ENCODE measurements at places on chromosomes 7 and 10.

DNA sequence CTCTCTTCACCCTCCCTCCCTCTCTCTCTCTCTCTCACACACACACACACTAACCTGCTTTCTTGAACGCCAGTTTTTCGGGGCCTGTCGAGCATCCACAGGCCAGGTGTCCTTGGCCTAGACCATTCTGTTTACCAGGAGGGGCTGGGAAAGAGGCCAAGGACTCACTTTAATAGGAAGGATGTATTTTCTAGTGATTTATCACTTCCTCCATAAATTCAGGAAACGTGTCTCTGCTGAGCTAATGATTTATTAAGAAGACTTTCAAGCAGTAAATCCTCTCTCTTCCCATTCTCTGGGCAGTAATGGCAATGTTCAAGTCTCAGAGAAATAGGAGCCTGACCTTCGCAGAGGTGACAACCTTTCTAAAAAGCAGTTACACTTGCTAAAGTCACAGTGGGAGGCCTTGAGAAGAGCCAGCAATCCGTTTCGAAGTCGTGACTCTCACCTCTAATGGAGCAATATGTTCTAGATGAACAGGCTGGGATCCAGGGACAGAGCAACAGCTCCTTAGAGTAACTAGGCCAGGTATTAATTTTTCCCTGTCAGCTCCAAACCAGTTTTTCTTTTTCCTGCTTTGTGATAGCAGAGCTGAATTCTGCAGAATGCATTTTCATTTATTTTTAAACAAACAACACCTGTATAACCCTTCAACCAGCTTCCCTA is 1357.5 kb upstream of the SORCS1 start:
- no peak for DNase-seq

GRCh38 chr10:22640359-22640758 is 74.0 kb downstream of the PIP4K2A start:
- no peak for DNase-seq

DNA sequence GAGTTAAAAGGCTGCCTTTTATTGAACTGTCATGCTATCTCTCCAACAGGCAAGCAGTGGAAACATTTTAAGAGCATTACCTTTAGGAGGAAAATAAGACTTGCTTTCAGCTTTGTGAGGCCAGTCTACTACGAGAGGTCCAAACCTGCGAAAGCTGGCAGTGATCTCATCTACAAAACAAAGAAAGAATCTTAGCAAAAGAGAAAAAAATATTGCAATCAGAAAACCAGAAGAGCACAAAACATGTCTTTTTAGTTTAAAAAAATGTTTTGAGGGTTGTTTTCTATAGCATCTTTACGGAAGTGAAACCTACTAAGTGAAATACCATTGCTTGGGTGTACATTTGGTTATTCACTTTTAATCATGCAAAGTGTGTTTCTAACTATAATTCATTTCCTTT is 147.9 kb downstream of the CPEB3 start:
- DNase-seq: no peak

- DNase-seq: no peak
These were observed 6.9 kb downstream of the CELF2 start for GRCh38 chr10:11024596-11024995.

DNA sequence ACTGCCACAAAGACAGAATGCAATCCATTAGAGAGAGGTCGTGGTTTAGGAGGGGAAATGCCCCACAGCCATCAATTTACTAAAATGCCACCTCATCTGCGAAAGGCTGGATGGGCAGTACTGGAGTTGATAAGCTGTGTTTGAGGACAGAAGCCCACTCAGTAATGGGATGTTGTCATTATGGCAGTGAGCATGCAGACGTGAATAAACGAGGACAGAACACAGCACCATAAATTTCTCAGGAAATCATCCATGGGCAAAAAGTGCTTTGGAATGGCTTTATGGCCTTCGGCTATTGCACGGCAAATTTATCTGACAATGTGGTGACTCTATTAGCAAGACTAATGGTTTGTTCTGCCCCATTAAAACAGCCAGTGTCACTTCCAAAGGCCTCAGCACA is 15.9 kb upstream of the C10orf53 start:
- DNase-seq: no peak

GRCh38 chr7:20260223-20260622 is 43.0 kb upstream of the MACC1 start:
- no peak for DNase-seq

GRCh38 chr10:121900443-121901174 is 27.2 kb downstream of the ATE1 start:
- no peak for DNase-seq

DNA sequence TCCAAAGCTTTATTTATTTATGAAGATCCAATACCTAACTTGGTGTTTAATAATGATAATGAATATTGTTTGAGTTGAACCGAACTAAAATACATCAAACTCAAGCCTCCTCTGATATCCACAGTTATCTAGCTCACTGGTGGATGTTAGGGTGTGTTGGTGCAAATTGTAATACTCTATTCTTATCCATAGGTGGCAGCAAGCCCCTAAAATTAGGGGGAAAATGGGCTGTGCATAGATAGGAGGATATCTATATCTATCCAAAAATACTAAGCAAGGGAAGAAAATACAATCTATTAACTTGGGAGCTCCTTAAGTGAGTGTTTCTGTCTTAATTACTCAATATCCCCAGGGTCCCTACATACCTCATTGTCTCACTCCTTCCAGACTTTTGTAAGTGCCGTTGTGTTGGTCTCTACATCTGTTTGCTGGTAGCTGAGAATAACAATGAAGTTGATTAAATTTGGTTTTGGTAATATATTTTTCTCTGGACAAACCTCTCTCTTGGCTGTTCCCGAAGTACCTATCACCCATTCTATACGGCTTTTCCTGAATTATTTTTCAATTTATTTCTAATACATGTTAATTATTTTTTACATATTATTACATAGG is 55.0 kb upstream of the VWDE start:
- no peak for DNase-seq

- no peak for DNase-seq
These were observed 70.4 kb downstream of the RALA start for GRCh38 chr7:39693812-39694211.

DNA sequence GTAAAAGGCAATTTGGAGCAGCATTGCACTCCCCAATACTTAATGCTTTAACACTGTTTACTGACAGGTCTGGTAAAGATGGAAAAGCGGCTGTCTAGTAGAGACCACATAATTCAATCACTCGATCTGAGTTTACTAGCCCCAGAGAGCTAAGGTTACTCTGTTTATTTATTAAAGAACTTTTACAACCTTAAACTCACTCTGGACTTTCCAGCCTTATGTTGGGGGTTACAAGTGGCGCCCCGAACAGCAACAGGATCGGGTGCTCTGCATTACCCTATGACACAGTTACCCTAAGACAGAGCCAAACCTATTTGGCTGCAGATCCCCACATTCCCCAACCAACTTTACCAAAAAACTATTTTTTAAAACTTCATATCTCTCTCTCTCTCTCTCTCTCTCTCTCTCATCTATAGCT is 43.9 kb downstream of the MRPS24 start:
- DNase-seq: no peak

DNA sequence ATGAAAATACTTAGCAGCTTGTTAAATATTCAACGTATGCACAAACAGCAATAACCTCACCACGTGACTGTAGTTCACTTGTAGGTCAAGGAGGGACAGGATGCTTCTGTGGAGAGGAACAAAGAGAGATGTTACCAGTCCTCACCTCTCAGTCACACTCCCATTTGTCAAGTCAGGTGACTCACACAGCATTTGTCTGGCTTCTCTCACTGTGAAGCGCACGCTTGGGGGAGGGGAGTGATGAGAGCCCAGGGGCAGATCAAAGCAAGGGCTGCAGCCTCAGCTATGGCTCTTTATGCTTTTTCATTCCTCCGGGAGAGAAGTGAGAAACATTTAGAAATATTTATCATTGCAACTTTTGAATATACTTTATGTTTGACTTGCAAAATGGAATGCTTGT is 2.9 kb upstream of the RBM20 start:
- no peak for DNase-seq

DNA sequence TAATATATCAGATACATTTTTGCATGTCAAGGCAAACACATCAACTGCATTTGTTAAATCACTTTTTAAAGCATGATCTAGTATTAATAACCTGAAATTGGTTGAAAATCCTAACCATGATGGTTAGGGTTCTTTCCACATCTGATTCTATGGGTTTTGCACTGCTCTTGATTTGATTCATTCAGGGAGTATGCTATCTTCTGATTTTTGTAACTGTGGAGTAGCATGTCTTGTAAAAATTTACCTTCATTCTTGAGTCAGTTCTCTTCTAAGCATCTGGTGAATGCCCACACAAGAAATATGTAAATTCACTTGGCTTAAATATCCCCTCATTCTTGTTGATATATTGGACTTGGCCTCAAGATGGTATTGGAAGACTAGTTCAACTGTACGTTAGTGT is 178.7 kb downstream of the KLF6 start:
- no peak for DNase-seq

GRCh38 chr7:37546677-37547076 is 98.0 kb upstream of the ELMO1 start:
- DNase-seq: no peak

DNA sequence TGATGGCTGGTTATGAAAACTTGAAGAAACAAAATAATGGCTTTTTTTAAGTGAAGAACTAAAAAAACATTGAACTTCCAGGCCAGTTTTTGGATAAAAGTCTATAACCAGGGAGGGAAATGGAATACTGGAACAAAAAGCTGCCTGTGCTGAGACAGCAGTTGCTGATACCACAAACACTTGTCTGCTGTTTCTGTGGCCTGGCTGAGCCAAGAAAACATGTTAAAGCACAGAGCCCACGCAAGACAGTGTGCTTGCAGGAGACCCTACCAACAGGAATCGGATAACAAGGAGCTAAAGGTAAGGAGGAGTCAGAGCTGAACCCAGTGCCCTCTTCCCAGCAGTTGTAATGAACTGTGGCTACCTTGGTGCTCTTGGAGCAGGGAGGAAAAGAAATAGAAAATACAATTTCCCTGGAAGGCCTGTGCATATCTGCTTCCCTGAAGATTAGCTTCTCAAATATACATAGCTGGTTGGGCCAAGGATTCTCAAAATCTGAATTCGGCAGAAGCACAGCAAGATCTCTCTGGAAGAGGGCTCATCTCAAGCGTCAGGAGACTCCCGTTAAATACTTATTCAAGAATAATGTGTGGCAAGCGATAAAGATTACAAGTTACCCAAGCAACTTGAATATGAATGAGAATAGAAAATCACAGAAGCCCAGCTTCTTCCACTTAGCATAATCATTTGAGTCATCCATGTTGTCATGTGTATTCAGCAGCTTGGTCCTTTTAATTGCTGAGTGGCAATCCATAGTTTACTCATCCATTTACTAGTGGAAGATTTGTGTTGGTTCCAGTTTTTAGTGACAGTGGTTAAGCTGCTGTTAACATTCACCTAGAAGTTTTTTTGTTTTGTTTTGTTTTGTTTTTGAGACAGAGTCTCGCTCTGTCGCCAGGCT is 87.6 kb downstream of the NOD1 start:
- no peak for DNase-seq

DNA sequence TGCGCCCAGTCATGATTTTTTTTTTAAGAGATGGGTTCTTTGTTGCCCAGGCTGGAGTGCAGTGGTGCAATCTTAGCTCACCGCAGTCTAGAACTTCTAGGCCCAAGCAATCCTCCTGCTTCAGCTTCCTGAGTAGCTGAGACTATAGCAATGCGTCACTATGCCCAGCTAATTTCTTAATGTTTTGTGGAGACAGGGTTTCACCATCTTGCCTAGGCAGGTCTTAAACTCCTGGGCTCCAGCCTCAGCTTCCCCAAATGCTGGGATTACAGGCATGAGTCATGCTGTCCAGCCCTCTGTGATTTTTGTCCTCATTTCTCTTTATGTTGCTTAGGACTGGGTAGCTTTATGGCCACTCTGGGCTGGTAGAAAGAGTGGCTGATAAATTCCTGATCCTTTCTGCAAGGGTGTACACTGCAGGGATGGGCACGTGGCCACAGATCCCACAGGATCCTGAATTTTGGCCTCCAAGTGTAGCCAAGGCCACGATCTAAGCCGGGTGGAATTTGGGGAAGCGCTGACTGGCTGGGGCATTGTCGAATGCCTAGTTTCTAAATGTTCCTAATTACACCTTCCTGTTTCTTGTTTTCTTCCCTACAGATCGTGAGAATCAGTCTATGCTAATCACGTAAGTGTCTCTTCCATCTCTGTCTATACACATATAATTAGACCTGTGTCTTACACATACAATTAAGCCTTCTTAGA is 24.1 kb upstream of the MYH16 start:
- DNase-seq: no peak
